ENCODE measurements at places on chromosomes 4 and X.

DNA sequence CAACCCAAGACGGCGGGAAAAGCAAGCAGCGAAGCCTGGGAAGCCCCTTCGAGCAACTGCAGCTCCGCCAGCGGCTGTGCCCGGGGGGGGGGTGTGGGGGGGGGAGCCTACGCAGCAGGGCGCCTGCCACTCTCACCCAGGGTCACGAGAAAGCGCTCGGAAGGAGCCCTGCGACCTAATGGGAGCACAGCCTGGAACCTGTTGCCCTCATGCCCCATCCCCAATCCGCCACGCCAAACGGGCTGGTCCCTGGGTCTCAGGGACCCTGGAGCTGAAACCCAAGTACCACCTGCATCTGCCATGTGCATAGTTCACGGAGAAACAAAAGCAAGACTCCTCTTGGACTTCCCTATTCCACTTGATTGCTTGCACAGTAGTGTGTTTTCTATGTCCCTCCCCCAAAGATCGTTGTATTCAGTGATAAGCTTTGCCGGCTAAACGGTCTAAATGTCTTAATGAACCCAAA lies 359 bp upstream of the GAB3 start:
- no peak for DNase-seq

- DNase-seq: no peak
These were observed 649 bp upstream of the ARAF start for GRCh38 chrX:47560179-47560933.

DNA sequence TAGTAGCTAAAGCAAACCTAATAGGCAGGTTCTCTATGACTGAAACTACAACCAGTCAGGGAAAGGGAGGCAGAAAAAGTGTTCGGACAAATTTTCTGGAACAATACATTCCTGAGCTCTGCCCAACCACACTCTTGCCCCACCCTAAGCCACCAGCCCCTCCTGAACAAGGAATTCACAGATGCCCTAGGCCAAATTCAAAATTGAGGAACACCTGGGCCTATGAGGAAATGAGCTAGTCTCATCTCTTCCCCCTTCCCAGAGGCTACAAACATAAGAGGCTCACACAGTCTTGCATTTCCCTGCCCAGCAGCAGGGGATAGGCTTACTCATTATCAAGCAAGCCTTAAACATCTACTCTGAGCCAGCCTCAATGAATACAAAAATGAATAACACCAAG lies 284.7 kb downstream of the ZNF674 start:
- no peak for DNase-seq

DNA sequence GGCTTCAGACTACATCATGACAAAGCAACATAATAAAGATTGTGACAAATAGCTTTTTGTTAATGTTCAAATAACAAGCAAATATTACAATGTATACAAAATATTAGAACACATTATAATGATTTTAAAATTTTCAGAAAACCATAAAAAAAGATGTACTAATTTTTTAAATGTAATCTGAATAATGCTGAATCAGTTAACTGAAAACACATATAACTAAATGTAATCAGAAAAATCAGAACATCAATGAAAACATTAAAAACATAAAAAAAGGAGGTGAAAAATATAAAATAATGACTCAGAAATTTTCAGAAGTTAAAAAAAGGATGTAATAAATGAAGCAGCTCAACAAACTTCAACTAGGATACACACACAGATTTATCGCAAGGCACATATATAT lies 53.5 kb downstream of the ZNF721 start:
- no peak for DNase-seq

DNA sequence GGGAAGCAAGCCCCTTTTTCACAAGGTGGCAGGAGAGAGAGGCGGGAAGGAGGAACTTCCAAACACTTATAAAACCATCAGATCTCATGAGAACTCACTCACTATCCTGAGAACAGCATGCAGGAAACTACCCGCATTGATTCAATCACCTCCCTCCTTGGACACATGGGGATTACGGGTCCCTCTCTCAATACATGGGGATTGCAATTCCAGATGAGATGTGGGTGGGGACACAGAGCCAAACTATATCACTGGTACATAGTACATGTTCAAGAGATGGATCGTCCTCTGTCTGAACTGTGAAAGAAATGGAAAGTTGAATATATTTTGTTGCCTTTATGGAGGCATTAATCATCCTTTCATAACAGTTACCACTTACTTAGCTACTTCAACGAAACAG lies 12.8 kb downstream of the EREG start:
- DNase-seq: no peak

GRCh38 chrX:71184092-71184491 lies 38.9 kb upstream of the GJB1 start:
- DNase-seq: no peak

GRCh38 chr4:165592386-165592785 lies 213.6 kb downstream of the CPE start:
- DNase-seq: no peak

DNA sequence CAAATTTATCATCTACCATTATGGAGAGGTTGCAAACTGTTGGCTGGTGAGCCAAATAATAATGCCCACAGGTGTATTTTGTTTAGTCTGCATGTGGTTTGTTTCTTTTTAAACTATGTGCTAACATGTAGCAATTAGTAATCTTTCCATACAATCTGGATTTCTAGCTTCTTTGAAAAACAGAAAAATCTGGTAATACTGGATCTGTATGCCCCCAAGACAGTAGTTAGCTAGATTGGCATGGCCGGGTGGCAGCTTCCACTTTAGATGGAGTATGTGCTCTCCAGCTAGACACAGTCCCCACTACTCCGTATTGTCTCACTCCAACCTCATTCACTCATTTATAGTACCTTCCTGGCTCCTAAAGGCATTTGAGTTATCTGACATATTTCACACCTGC lies 91.3 kb downstream of the NHSL2 start:
- no peak for DNase-seq

DNA sequence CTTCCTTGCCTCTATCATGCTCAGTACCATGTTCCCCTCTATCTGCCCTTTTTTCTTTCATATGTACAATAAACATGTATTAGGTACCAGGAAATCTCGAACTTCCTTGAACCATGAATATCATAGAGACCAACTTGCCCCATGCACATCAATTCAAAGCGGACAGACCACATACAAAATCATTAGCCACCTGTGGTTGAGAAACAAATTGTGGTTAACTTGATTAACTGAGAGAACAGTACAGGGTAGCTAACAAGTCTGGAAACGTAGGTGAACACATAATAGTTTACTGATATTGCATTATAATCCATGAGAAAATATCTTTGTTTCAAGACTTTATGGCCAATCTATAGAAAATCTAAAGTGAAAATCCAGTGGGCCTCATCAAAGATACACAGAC lies 8.2 kb downstream of the CASP3 start:
- no peak for DNase-seq

DNA sequence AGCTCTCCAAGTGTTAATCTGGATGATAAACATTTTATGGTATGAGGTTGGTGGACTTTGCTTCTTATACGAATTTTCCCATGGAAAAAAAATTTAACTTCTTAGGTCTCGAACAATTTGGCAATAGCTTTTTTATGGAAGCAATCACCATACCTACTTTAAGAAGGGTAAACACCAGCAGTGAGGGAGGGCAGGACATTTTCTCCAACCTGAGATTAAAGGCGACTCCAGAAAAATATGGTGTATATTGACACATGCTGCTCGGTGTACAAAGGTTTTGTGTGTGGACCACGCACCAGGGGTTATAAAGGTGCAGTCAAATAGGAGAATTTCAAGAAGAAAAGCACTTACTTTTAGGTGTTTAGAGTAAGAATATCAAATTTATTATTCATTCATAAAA lies 34.2 kb upstream of the SULT1E1 start:
- DNase-seq: no peak

- no peak for DNase-seq
These were observed 46.3 kb downstream of the TBCK start for GRCh38 chr4:106269711-106270110.

- DNase-seq: no peak
These were observed 250.6 kb downstream of the SNCA start for GRCh38 chr4:89586318-89586717.

DNA sequence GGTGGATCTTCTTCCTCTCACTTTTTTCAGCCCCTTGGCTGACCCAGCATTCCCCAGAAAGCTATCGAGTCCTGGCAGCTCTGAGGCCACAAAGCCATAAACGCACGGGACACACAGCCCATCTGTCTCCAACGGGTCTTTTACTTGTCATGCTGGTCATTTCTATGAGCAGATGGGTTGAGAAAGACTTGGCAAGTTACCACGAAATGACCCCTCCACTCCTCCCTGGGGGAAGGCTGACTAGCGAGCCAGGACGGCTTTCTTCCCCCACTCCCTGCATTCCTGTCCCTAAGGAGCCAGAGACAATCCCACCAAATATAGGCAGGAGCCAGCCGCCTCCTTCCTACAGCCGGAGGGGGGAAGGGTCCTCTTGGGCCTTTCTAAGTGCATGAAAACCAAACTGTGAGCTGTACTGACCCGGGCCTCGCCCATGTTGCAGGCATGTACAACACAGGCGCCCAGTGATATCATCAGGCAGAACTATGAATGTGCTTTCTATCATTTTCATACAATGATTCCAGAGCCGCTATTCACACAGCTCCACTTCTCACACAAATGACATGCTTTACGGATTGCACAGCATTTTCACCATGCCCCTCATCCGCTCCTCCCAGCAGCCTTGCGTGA lies 28.6 kb downstream of the AFAP1 start:
- no peak for DNase-seq

DNA sequence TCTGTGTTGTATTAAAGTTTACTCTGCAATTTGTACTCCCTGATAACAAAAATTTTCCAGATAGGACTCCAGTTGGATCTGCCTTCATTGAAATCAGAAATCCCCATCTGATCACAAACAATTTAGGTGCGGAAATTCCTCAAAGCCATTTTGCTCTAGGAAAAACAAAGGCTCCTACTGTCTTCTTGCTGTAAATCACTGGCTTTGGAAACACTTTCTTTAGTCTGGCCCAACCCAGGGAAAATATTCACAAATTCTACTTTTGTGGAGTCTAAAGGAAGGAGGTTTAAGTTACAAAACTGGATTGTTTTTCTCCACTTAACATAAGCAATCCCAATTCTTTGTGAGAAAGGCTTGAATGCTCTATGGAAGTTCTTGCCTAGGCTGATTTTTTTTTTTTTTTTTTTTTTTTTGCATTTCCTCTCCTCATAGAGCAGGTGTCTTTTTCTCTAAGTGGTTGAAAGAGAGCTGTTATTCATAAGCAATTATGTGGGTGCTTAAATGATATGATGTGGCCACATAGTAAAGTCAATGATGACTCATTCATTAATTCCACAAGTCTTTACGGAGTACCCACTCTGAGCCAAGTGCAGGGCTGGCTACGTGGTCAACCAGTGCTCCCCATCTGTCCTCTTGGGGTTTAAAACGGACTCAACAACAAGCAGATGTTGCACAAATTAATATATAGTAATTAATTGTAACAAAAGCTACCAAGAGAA lies 261.4 kb downstream of the LDB2 start:
- no peak for DNase-seq

DNA sequence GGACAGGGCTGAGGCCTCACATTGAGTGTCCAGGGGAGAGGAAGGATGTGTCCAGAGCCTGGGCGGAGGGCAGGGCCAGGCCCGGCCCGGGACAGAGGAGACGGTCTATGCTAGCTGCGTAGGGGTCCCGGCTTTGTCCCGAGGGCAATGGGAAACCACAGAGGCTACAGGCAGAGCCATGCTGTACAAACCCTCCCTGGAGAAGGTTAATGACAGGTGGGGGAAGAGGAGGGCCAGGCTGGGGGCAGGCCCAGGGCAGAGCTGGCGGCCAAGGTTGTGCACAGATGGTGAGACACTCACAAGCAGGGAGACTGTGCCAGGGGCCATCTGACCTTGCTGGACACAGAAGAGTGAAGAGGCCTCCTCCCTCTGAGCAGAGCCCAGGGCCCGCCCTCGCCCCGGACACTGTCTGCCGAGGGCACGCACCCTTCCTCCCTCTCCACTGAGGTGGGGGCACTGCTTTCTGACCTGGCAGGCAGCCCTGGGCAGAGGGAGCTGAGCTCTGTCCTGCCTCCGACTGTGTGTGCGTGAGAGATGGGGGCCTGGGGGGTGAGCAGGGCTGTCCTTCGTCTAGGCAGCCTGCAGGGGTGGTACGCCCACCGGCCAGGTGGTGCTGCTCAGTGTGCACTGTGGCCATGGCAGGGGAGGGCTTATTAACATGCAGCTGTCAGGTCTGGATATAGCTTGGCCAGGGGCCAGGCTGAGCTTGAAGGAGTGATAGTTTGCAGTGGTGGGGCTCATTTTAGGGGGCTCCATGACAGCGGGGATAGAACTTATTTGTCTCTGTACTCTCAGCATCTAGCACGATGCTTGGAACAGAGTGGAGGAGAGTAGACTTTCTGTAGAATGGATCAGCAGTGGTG lies 75.7 kb upstream of the LRPAP1 start:
- no peak for DNase-seq

DNA sequence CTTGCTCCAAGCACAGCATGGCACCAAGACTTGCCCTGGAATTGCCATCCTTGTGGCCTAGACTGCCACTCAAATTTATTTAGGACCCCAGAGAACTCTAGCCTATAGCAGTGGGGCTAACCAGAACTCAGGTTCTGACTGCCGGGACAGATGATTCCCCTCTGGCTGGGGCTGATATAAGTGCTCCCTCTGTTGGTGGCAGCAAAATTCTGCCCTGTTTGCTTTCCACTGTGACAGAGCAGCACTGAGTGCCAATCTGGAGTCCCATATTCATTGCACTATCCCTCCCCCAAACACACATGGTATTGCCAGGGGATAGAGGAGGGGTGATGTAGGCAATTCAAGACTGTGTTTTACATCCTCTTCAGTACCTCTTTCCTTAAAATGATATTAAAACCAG lies 1081.9 kb downstream of the FAT4 start:
- DNase-seq: no peak

DNA sequence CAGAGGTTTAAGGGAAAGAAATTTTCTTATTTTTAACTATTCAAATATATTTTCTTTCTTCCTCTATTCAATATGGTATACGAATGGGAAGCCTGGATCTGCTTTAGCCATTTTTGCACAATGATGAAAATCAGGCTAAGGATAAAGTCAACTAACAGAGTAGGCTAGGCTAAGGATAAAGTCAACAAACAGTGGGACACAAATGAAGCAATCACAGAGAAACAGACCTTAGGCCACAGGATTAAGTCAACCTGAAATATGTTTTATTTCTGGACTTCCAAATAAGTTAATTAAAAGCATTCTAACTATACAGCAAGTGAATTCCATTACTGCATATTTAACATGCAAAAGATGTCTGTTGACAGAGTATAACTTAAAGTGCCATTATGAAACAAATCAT lies 17.0 kb downstream of the DYNLT3 start:
- DNase-seq: no peak

Data from activated CD4-positive, alpha-beta T cell treated with anti-CD3 and anti-CD28 coated beads, Interleukin-2, Interleukin-4, amounts not matched to agents 100 ng/mL and 50 ng/mL, durations not matched to agents 16 hours and 8 hours (primary cell).